ENCODE measurements at places on chromosomes 13 and 19. TPM values are rescaled to one million over a fixed set of nuclear protein-coding genes. Genes with fewer than 3 reads are reported as not detected.

Gene SCN1B
- 48.2 TPM for total RNA-seq

DNA sequence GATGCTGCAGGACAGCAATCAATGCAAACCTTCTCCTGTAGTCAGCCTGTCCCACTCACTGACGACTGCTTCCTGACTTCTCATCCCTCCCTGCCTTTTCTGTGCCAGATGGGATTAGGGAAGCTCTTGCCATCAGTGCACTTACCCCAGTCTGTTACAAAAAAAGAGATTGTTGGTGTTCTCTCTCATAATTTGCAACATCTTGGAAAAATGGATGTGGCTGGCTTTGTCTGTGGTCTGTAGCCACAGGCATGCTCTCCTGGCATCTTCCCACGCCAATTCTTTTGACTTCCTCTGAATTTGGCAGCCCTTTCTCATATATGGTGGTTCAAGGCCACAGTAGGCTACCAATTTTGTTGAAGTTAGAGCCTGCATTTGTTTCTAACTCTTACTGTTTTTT is 11.6 kb upstream of the HTR2A start:
- no peak for DNase-seq

Gene CYP4F8
- not detected for total RNA-seq

GRCh38 chr13:45859705-45860104 is 8.2 kb upstream of the SIAH3 start:
- DNase-seq = no peak

GRCh38 chr13:80654638-80655249 is 313.8 kb upstream of the SPRY2 start:
- DNase-seq = no peak

Data from Right ventricle myocardium superior (tissue), 1 donor.